Common myeloid progenitor, CD34-positive (primary cell): ENCODE measurements at places on chromosomes 1 and 21.

- no peak for DNase-seq
Observed at GRCh38 chr1:28341591-28341990, 12.8 kb downstream of the MED18 start.

- no peak for DNase-seq
Observed at GRCh38 chr1:60894741-60895140, 187.6 kb upstream of the NFIA start.

DNA sequence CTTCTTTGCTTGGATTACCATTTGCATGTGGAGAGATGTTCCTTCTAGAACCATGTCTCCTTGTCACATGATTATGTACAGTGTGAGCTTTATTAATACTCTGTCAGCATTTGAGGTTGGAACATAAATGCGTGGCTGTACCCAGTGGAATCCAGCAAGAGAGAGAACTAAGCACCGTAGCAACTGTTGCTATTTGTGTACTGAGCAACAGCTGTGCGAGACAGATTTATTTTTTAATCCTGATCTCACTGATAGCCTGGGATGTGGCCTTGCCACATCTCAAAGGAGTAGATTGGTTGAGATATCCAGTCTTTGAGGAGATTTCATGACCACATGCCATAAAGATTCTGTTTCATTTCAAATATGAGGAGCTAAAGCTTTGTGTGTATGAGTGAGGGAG, 43.4 kb downstream of the KIF1B start:
- DNase-seq = peak; percentile 89

GRCh38 chr21:39161064-39161463, 22.2 kb downstream of the PSMG1 start:
- no peak for DNase-seq

- DNase-seq = no peak
Observed at GRCh38 chr1:228313536-228314277, 92.9 kb downstream of the TRIM11 start.

DNA sequence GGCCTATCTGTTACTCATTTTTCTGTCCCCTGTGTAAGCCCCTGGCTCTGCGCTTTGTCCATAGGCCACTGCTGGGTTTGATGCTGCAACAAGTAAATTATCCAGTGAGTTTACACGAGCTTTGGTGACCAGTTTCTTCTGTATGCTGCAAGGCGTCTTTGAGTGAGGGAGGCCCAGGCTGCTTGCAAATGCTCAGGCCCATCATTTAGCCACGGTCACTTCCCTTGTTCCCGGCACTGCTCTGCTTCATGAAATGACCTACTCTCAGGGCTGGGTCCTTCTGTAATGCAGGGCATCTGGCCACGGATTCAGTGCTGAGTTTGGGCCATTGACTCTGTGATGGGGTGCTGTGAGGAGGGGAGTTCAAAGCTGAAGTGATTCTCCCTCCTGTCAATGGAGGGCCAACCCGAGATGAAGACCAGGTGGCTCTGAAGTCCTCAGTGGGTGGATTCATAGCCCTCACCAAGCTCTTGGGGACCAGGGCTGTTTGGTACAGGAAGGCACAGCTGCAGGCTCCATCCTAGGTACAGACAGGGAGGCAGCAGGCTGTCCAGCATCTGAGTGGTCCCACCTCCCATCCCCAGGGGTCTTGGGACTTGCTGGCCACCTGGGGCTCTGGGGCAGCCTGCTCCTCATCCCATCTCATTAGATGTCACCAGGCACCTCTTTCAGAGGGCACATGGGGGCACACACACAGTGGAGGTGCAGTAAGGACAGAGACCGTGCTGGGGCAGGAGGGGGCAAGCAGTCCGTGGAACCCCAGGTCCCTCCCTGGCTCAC, 21.7 kb downstream of the LHX4 start:
- DNase-seq = no peak

GRCh38 chr1:3190256-3191041, 121.4 kb downstream of the PRDM16 start:
- no peak for DNase-seq

DNA sequence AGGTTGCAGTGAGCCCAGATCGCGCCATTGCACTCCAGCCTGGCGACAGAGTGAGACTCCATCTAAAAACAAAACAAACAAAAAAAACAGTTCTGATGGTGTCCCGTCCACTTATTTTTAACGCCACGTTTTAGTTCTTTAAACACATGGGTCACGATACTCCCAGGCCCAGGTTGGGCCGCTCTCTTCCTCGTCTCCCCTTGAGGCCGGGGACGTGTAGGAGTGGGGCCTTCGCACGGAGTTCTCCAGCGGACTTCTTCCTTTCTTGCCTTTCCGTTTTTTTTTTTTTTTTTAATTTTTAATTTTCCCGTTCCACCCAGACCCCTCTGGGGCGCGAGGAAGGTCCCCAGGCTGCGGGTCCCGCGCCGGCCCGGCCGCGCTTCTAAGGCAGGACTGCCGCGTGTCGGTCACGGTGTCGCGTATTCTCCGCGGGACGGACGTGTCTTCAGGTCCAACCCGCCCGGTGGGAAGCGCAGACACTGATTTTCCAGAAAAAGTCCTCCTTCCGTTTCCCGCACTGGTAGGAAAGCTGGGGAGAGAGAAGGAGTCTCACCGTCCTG, 47.5 kb upstream of the SLC19A1 start:
- no peak for DNase-seq

DNA sequence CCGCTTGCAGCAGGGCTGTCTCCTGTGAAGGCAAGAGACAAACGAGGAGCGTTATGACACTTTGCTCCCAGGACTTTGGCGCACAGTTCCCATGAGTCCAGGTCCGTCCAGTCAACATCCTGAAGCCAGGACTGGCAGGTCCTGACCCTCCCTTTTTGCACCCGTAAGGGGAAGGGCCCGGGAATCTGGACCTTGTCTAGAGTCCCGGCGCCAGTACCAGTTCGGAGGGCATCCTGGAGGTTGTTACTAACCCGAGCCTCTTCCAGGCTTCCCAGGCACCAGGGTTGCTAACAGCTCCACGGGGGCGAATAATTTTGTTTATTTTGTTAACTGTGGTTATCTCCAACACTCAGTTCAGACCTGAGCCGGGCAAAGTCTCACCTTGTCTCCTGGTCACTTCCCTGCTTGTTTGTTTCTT, 682 bp upstream of the RWDD3 start:
- DNase-seq = no peak

DNA sequence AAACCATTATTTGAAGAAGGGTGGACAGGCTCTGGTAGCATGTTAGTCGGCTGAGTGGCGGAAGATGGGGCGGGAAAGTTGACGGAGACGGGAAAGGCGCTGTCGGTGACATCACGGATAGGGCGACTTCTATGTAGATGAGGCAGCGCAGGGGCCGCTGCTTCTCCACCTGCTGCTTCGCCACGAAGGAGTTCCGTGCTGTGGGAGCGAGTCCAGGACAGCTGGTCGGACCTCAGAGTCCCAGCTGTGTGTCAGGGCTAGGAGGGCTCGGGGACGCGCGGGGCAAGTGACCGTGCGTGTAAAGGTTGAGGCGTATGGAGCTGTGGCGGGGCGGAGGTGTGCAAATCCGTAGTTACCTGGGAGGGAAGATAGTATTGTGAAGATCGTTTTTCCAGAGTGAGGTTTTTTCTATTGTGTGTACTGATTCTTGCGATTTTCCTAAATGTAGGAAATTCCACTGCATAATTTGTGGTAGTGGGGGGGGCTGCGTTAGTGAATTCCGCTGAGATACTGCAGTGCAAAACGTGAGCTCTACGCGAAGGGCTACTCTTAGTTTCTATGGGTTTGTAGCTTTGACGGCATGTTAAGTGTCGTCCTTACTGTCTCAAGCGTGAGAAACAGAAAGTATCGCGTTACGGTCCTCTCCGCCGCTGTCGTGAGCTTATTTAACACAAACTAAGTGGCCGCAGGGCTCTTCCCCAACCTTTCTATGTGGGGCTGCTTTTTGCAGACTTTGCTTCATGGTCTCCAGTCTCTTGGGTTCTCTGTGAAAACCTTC, 111.2 kb upstream of the NBPF11 start:
- DNase-seq = peak; percentile 95

- DNase-seq = no peak
Observed at GRCh38 chr1:6465461-6466005, 440 bp downstream of the TNFRSF25 start.

- DNase-seq = no peak
Observed at GRCh38 chr1:198932351-198932991, 293.6 kb downstream of the PTPRC start.

DNA sequence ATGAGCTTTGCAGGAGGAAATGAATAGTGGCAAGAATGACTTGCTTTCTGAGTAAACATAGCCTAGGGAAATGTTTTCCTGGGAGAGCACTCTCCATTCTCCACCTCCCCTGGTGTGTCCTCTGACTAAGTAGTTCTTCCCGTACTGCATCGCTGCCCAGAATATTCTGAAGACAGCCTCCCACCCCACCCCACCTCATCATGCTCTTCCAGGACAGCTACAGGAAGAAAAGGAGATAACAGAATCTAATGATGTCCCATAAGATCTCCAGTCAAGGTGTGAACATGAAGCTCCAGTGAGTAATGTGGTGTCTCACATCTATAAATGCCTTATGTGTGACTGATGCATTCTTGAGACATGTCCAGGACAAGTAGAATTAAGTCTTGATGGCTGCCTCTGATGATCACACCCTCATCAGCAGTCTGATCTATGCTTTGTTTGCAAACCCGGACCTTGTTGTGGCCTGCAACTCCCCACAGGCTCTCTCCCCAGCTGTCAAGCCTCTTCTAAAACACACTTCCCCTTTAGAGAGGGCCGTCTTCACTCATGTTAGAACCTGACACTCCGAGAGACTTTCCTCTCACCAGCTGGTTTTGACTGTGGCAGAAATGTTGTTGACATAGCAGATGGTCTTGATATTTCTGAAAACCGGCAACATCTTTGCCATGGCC, 183.0 kb downstream of the CYYR1 start:
- peak; percentile 93 for DNase-seq
